ENCODE measurements at places on chromosomes 11 and 22. TPM values are rescaled to one million over a fixed set of nuclear protein-coding genes. Genes with fewer than 3 reads are reported as not detected.

Gene SERHL2
- total RNA-seq: 5.3 TPM

Gene POU2AF1
- not detected for total RNA-seq

Gene MMP1
- not detected for total RNA-seq

Gene ANKK1
- total RNA-seq: not detected

Gene TRPT1
- 10.6 TPM for total RNA-seq

Gene P2RX6
- total RNA-seq: 0.31 TPM

Gene TMEM132A
- total RNA-seq: 139 TPM

Gene MED17
- 81.1 TPM for total RNA-seq

Gene PHRF1
- total RNA-seq: 42.6 TPM

Gene VWCE
- total RNA-seq: 7.2 TPM

Gene P2RX3
- not detected for total RNA-seq

Gene NDUFC2
- total RNA-seq: 70.1 TPM

Gene PIWIL4
- total RNA-seq: 13.8 TPM

Gene DBX1
- not detected for total RNA-seq

Gene P4HA3
- not detected for total RNA-seq

Gene MGAT3
- total RNA-seq: 26.6 TPM

Gene TRIM6
- 0.31 TPM for total RNA-seq

Gene TPBGL
- total RNA-seq: not detected

All from parietal lobe (tissue), 2 donors.